ENCODE measurements at places on chromosomes 1 and 21. TPM values are rescaled to one million over a fixed set of nuclear protein-coding genes. Genes with fewer than 3 reads are reported as not detected.

GRCh38 chr1:240465531-240465940, 146.4 kb downstream of the GREM2 start:
- no peak for DNase-seq

- no peak for DNase-seq
Measured at GRCh38 chr1:198534548-198535418, 5.7 kb downstream of the ATP6V1G3 start.

DNA sequence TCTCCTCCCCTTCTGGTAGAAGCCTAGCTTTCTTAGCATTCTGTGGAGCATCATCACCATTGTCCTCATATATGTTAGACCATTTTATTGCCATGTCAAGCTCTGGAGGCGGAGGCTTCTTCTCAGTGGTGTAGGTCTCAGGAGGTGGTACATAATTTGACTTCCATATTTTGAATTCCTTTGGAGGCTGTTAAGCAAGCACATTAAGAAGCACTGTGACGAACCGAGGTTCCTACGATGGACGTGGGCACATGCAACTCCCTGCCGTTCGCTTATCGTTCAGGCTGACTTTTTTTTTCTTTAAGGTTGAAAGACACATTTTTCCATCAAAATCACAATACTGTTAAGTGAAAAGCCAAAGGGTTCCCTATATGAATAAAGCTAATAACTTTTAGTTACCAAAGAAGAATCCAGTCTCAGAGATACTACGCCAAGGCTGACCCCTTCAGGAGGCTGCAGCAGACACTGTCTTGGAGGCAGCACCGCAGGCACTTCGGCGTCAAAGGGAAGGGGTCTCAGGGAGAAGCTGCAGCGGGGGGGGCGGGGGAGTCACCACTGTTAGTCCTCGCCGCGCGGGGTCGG, 835 bp downstream of the C1orf52 start:
- no peak for DNase-seq

- no peak for DNase-seq
Measured at GRCh38 chr1:44847845-44848244, 4.8 kb upstream of the PTCH2 start.

DNA sequence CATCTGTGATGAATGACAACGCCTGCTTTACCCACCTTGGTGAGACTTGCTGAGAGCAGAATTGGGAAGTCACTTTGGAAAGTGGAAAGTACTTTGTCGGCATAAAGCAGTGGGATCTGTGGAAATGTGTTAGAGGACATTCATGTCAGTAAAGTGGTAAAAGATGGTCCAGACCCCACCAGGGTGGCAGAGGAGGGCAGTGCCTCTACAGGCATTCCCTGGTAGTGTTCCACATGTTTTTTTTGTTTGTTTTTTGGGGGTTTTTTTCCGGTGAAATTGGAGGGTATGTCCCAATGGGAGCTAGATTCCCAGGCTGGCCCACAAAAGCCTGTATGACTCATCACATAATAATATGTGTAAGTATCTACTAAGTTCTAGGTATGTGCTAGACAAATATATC, 80.6 kb downstream of the ELAVL4 start:
- DNase-seq: no peak

GRCh38 chr1:5874416-5875110, 117.7 kb downstream of the NPHP4 start:
- no peak for DNase-seq

DNA sequence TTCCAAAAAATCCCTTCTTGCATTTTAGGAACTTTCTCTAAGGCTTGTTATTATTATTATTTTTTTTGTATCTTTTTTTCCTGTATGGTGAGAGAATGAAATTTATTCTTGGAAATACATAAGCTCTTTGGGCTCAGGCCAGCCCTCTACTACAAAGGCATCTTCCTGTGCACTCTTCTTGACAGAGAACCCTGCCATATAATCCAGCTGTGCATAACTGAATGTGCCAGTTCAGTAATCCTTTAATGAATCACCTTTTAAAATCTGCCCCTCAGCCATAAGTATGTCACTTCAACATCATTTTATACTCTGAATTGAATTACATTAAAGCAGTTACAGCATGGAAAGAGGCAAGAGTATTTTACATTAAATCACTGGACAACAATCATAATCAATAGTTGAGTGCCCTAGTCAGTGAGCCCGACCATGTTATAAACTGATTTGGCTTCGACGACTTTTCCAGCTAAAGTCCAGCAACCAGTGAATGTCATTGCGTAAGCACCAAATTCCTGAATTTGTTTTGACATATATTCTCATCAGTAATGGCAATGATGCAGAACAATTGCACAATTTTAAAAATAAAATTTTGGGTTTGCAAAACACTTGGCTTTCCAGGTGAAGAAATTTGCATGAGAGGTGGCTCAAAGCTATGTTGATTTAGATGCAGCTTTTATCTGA, 59.2 kb upstream of the KCNK2 start:
- no peak for DNase-seq

DNA sequence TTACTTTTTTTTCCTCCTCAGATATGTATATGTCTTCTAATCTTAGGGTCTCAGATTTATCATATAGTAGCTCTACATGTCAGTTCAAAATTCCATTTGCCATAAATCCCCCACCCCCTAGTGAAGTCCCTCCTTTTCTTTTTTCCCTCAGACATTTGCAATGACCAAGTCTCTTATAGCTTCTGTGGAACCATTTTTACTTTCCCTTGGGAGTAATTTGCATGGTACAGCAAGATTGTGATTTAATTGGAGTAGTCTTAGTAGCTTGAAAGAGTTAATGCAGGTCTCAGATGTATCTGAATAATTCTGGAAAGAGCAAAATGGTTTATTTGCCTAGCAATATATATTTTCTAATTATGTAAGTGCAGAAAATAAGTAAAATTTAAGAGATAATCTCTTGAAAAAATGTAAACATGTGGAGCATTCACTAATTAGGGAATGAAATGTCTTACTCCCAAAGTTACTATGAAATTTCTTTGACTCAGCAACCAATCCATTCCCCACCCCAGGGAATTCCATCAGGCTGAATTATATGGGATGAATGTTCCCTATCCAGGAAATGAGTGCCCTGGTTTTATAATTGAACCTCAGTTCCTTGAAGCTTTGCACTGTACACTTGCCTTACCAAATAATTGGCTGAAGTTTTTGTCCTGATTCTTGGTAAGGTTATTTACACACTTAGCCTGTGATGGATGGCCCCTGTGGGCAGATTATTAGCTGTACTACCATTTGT, 267.0 kb downstream of the DNM3 start:
- no peak for DNase-seq

GRCh38 chr1:207124389-207124788, 20.4 kb downstream of the C4BPA start:
- DNase-seq: no peak

GRCh38 chr1:29924017-29924431, 687.7 kb downstream of the PTPRU start:
- DNase-seq: no peak

GRCh38 chr1:154951901-154952657, 3.8 kb downstream of the PBXIP1 start:
- DNase-seq: no peak

DNA sequence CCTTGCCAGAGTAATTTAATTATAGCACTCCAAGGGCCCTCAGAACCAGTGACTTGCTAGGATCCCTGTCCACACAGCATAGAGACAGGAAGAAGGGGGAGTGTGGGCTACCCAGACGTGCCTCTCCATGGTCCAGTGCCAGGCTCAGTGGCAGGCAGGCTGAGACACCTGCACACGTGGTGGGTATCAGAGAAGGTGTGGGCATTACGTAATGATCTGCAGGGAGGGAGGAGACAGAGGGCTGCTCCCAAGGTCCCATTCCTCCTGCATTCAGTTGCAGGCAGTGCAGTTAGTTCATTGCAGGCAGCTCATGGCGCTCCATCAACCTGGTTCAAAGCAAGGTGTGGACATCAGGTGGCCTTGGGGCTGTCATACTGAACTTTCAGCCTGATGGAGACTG, 49.9 kb downstream of the C8B start:
- DNase-seq: peak; percentile 71

DNA sequence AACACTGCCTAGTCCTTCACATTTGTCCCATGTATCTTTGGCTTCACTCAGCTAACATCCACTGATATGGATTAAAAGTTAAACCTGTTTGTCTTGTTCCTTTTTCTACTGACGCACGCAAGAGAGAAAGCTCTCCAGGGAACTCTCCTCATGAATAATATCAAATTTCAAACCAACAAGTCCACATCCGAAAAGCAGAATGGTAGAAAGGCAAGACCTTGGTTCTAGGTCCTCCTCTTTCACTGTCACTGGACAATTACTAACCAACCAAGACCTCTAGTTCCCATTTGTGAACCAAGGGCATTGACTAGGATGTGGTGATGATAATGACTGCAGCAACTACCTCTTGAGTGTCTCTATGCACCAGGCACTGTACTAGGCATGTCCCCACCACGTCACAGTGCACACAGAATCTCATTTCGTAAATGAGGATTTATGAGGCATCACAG, 8.4 kb downstream of the PLPP3 start:
- no peak for DNase-seq

DNA sequence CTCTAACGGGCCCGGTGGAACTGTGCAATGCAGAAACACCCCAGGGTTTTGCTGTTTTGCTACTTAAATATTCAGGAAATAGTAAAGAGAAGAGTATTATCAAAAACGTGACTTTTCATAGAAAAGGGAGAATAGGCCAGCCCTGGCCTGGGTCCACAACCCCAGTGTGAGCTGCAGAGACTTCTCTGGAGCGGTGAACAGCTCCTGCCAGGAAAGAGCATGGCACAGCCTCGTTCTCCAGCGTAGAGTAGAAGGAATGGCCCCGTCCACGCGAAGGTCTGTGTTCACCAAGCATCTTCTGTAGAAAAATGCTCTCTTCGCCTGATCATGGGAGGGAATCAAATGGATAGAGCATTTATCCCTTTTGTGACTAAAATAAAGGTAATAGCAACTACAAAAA, 51.4 kb downstream of the PDE9A start:
- DNase-seq: no peak

GRCh38 chr1:243882276-243882675, 32.2 kb upstream of the AKT3 start:
- no peak for DNase-seq

GRCh38 chr1:44261962-44262361, 48.7 kb downstream of the DMAP1 start:
- no peak for DNase-seq

DNA sequence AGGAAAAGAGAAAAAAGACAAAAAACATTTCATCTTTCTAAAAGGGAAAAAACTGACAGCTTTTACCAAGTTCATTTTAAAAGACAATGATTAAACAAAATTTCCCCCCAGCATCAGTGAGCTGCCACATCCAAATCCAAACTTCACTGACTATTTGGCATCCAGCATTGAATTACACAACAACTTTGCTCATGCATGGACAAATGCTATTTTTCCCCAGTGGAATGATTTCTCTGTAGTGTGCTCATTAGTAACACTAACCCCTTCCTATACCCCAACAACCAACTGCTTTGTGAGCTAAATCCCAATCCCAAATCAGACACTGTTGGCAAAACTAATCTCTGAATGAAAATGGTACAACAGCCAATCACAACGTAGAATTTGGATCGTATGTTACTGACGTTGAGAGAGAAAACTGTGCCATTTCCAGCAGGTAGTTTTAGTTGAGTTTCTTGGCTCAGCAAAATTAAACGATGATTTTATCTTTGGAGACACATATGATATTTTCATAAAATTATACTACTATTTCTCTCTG, 37.9 kb downstream of the PIK3R3 start:
- no peak for DNase-seq

GRCh38 chr21:30329203-30329875, 8.2 kb downstream of the KRTAP27-1 start:
- DNase-seq: no peak

DNA sequence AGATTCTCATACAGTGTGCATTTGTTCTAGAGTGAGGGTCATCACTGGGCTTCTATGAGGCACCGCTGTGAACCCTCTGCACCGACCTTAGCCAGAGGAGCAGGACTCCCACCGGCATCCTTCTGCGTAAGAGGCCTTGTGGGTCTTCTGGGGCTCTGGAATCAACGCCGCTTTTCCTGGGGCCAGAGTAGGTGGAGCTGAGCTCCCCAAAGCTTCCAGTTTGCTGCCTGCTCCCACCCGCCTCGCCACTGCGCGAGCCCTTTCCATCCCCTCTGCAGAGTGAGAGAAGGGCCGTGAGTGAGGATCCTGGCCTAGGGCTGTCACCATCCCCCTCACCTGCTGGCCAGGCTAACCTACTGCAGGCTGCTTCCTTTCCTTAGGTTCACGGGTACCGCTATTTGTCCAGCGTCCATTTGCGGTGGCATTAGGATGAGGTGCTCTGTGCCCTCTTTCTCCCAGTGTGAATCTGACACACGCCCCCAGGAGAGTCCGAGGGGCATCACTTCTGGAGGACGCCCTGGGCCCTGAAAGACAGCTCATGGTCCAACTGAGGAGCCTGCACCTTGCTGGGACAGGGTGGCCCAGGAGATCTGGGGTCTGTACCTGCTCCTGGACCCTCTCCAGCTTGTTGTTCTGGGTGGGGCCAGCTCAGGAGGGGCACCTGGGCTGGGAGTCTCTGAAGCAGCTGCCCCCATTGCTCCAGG, 36.2 kb downstream of the UMODL1 start:
- no peak for DNase-seq

- no peak for DNase-seq
Measured at GRCh38 chr1:223074445-223075300, 68.4 kb downstream of the TLR5 start.

GRCh38 chr1:30411206-30411605, 312.2 kb downstream of the MATN1 start:
- DNase-seq: no peak

DNA sequence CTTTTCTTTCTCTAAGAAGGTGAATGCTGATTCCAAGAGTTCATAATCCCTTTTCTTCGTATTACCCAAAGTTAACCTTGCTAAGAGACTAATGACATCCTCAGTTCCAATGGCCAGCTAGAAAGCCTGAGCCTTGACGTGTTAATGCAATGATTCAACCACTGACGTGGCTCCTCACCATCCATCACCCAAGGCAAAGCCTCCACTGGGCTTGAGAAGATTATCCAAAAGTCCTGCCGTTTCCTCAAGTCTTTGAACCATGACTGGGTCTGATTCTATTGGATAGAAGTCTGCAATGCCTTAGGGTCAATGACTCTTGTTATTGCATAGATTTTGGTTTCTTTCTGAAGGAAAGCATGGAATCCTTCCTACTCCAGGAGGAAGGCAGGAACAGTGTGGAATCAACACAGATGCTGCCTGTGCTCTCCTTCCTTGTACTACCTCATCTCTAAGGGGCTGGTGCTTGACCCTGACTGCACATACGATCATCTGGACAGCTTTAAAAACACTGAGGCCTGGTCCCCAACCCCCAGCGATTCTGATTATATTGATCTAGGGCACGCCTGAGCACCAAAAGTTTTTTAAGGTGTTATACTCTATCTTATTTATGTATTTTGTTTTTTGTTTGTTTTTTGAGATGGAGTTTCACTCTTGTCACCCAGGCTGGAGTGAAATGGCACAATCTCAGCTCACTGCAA, 69.3 kb upstream of the ANGPTL1 start:
- no peak for DNase-seq

- no peak for DNase-seq
Measured at GRCh38 chr1:53430779-53431178, 28.4 kb upstream of the DMRTB1 start.

Gene MPZL1
- total RNA-seq: 17.8 TPM

Gene OR2M3
- not detected for total RNA-seq

Gene CRYZ
- 154 TPM for total RNA-seq

Gene GJC2
- 0.50 TPM for total RNA-seq

Gene NHLH1
- total RNA-seq: 0.10 TPM

Gene LTN1
- total RNA-seq: 9.9 TPM

Gene TIE1
- 8.5 TPM for total RNA-seq

Gene OSCP1
- 1.2 TPM for total RNA-seq

Gene SPATA45
- total RNA-seq: not detected

Gene AKR7A3
- 111 TPM for total RNA-seq

Gene HPCAL4
- 0.08 TPM for total RNA-seq

Measured in left lobe of liver (tissue), 2 donors.